Skeletal muscle tissue (tissue), 5 donors: ENCODE measurements at places on chromosomes 3 and 15. TPM values are rescaled to one million over a fixed set of nuclear protein-coding genes. Genes with fewer than 3 reads are reported as not detected.

FLNB gene
- 80.9 TPM for total RNA-seq

LMAN1L gene
- not detected for total RNA-seq

C3orf49 gene
- total RNA-seq: not detected

TUSC7 gene
- not detected for total RNA-seq

ABHD17C gene
- total RNA-seq: 3.7 TPM

UPK1B gene
- total RNA-seq: not detected

TNIK gene
- total RNA-seq: 31.3 TPM

RLBP1 gene
- 0.52 TPM for total RNA-seq

DLL4 gene
- 11.5 TPM for total RNA-seq

KNG1 gene
- total RNA-seq: 0.52 TPM

TPRG1 gene
- total RNA-seq: 6.8 TPM

ISG20 gene
- total RNA-seq: 0.52 TPM

STRIT1 gene
- total RNA-seq: 1.0 TPM

SMCO1 gene
- 3.7 TPM for total RNA-seq

CPN2 gene
- not detected for total RNA-seq

SLC24A1 gene
- 3.7 TPM for total RNA-seq

FBXL2 gene
- 7.8 TPM for total RNA-seq

UTS2B gene
- not detected for total RNA-seq

ATP13A5 gene
- not detected for total RNA-seq

GCSAM gene
- total RNA-seq: 0.52 TPM

XCR1 gene
- not detected for total RNA-seq

TMEM44 gene
- total RNA-seq: 14.1 TPM

TSC22D2 gene
- 12.0 TPM for total RNA-seq

ZMAT3 gene
- total RNA-seq: 5.2 TPM

SERINC4 gene
- total RNA-seq: under 0.01 TPM

CFAP91 gene
- under 0.01 TPM for total RNA-seq

CLRN1 gene
- total RNA-seq: not detected

EEF1AKMT4 gene
- 2.1 TPM for total RNA-seq

CADPS gene
- 1.0 TPM for total RNA-seq

B3GALNT1 gene
- total RNA-seq: 18.8 TPM

PIF1 gene
- 2.1 TPM for total RNA-seq

FEM1B gene
- total RNA-seq: 42.8 TPM

PFN2 gene
- total RNA-seq: 142 TPM

CCR2 gene
- 3.7 TPM for total RNA-seq

SLC22A14 gene
- total RNA-seq: under 0.01 TPM

EFL1 gene
- 20.9 TPM for total RNA-seq

WWTR1 gene
- 34.4 TPM for total RNA-seq

ST3GAL6 gene
- 14.1 TPM for total RNA-seq

TNNC1 gene
- 461 TPM for total RNA-seq

STARD9 gene
- 27.7 TPM for total RNA-seq

SLC28A1 gene
- 0.52 TPM for total RNA-seq

CORO2B gene
- total RNA-seq: 1.0 TPM
